ENCODE measurements at places on chromosomes 7 and 10.
A peak's percentile ranks its signal among the peaks of the same experiment; 100 is the strongest.

DNA sequence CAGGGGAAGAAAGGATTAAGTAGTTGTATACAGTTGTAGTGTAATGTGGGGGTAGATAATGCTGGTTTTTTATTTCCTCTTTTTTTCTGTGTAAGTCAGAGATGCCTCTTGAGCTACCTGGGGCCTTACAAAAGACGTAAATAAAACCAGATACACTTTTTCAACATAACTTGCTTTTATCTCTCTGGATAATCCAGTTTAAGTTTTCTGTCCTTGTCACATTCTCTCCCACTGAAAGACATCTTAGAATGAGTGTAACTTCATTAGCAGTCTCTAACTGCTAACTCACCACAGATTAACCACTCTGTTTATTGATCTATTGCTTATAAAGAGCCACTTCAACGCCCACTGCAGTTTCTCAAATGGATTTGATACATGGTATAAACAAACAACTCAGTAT is 64.1 kb upstream of the LRRN3 start:
- no peak for ATAC-seq

- ATAC-seq = no peak
These were observed 42.0 kb downstream of the PRPS1L1 start for GRCh38 chr7:17985473-17986239.

GRCh38 chr7:55526329-55526728 is 46.0 kb downstream of the VOPP1 start:
- no peak for ATAC-seq

DNA sequence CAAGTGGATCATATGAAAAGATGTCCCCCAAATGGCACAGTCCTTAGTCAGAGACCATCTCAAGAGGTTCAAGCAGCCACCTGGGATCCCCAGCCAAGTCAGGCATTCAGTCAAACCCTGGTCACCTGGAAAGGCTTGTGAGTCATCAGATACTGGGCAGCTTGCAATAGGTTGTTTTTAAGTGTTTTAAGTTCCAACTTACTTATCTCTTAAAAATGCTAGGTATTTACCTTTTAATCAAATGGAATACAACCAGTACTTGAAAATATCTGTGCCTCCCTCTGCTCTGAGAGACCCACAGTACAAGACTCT is 262.2 kb downstream of the WDR11 start:
- no peak for ATAC-seq

- ATAC-seq = peak; percentile 98
These were observed 75.7 kb upstream of the CCDC71L start for GRCh38 chr7:106736508-106737201.

GRCh38 chr7:138890499-138891445 is 90.4 kb downstream of the KIAA1549 start:
- peak; percentile 91 for ATAC-seq

DNA sequence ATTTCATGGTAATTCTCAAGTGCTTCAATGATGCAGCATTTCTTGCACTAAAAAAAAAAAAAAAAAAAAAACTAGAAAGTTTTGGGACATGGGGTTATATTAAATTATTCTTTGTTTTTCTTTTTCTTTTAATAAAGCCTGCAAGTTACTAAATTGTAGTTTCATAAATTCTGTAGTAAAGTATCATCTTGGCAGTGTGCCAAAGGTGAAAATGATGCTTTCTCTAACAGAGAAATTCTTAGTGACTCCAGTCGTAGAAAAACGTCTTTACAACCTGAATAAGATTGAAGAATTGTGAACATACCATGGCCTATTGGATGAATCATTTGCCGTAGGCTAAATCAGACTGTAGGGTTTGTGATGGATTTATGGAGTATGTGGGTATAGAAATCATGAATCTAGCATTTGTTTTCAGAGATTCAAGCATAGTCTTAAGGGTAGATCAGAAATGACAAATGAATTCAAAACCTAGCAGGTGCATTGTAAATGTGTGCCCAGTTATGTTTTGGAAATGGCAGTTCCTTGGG is 27.1 kb downstream of the RBM17 start:
- ATAC-seq = no peak

GRCh38 chr10:12501841-12502525 is 152.6 kb downstream of the CAMK1D start:
- peak; percentile 26 for ATAC-seq

GRCh38 chr10:3468919-3469638 is 296.5 kb upstream of the PITRM1 start:
- ATAC-seq = peak; percentile 73

DNA sequence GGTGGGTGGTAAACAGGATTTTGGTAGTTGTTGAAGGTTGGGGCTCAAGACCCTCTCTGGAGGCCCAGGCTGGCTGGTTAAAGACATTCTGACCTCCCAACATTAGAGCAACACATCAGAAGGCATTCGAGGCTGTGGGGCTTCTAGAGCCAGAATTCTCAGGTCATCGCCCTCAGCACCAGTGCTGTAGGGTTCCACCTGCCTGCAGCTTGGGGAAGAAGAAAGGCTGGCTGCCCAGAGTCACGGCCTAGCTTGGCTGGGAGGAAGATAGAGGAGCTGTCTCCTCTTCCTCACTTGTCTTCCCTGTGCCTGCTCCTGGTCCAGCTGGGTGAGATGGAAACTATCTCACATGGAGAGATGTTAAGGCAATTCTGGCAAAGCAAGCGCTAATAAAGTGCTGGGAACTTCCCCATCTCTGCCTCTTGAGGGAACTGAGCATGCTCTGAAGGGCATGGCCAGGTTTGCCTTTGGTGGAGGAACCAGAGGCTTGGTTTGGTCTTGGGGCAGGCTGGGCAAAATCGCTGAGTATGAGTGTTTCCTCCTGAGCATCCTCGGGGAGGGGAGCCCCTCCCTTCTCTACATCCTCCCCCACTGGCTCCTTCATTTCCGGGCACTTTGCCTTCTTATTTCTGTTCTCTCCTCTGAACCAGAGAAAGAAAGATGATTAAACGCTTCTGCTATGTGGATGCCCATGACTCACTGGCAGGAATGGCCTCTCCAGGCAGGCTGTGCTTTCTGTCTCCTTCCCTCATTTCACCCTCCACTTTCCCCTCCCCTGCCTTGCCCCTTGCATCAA is 509.0 kb upstream of the PODXL start:
- ATAC-seq = peak; percentile 95

DNA sequence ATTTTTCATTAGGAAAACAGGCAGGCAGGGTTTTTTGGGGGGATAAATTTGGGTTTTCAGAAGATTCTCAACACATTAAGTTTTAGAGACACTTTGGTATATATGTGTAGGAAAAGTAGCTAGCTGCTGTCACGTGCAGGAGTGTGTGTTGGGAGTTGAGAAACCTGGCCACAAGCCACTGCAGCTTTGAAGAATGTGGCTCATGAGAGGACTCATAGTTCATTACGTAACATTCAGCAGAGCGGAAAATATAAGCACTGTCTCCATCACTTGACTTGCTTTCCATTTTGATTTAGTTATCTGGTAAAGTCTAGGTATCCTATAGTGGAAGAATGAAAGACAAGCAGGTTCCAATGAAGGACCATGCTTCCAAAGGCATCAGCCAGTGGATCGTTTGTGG is 31.2 kb downstream of the SMNDC1 start:
- no peak for ATAC-seq

- ATAC-seq = no peak
These were observed 272.9 kb downstream of the GALNT17 start for GRCh38 chr7:71404726-71405345.

GRCh38 chr10:60739558-60739957 is 38.7 kb upstream of the CDK1 start:
- no peak for ATAC-seq

GRCh38 chr7:821688-822087 is 10.6 kb upstream of the SUN1 start:
- ATAC-seq = no peak

DNA sequence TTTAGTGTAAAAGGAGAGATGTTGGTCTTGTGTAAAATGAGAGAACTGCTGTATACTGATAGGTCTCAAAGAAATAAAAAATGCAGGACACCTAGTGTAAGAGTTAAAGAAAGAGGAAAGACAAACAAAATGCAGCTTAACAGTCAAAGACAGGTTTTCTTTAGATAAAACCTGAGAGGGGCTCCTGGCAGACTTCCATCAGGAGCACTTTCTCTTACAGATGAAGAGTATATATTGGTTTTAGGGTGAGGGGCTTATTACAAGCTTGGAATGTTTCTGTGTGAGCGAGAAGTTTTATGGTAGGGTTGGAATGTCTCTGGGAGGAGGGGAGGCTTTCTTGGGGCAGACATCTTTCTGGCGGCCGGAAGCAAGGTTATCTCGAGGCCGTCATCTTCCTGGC is 16.2 kb downstream of the ACBD7 start:
- ATAC-seq = no peak

DNA sequence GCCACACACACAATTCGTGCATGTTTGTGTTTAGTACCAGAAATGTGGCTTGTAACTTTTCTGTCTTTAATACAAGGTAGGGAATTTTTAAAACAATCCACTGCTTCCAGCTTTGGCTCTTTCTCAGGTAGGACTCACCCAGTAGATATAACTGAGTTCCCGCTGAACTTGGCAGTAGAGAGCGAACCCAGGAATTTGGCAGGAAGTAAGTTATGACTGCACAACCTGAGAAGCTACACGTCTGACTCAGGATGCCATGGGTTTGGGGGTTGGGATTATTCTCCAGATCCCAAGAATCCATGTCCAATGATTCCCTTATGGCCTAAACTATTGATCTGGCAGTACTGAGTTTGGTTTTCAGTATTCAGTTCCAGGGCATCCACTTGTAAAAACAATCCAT is 499.7 kb downstream of the CALN1 start:
- ATAC-seq = no peak

- ATAC-seq = no peak
These were observed 168.8 kb downstream of the C1GALT1 start for GRCh38 chr7:7351156-7351555.

- no peak for ATAC-seq
These were observed 100.3 kb downstream of the PAXIP1 start for GRCh38 chr7:154902600-154903082.

GRCh38 chr7:157517782-157518513 is 181.1 kb downstream of the DNAJB6 start:
- no peak for ATAC-seq

DNA sequence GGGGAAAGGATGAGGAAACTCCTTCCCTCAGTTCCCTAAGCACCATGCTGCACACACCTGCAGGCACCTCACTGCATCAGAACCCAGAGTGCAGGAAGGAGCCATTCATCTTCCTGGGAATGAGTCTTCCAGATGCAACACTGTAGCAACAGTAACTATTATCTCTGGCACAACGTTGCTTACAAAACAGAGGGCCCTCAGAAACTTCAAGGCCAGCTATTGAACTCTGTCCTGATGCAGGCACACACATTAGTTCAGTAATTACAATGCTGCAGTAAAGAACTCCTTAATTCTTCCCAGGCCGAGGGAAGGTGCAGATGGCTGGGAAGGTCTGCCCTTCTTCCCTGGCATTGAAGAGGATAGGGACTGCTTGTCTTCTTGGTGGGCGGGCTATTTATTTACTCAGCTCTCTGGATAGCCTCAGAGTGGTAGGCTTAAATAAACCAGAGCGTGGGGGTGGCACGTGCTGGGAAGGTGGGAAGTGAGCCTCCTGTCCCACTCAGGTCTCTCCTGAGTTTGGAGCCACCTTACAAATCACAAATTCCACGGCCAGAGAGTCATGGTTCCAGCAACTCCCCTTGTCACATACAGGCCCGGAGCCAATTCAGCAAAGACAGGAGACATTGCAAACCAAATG is 125.1 kb upstream of the JCAD start:
- no peak for ATAC-seq

DNA sequence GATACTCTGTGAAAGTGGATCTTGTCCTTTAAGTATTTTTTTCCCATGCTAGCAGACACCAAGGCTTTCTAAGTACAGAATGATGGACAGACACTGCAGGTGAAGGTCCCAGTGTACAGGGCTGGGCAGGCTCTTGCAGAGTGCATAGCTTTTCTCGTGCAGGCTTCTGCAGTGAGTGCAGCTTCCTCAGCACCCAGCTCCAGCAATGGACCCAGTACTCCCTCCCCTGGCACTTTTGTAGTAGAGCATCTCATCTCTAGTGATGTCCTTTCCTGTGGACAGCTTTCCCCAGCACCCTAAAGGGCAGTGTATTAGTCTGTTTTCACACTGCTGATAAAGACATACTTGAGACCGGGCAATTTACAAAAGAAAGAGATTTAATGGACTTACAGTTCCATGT is 104.3 kb downstream of the CUL2 start:
- ATAC-seq = peak; percentile 60

GRCh38 chr10:10869592-10869991 is 148.1 kb upstream of the CELF2 start:
- ATAC-seq = no peak

DNA sequence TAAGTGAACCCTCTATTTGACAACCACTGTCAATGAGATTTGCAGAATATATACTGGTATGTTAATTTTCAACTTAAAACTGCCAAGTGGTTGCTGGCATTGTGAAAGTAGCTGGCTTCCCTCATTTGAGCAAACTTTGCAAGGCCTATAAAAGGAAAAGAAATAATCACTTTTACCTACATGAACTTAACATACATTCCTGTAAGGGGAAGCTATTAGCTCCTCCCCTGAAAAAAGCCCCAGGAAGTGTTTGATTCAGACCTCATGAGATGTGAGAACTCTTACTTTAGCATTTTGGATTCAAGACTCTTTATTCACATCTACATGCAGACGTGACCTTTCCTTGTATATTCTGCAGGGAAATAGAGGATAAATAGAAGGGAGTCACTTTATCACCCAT is 175.6 kb downstream of the OTUD1 start:
- no peak for ATAC-seq

DNA sequence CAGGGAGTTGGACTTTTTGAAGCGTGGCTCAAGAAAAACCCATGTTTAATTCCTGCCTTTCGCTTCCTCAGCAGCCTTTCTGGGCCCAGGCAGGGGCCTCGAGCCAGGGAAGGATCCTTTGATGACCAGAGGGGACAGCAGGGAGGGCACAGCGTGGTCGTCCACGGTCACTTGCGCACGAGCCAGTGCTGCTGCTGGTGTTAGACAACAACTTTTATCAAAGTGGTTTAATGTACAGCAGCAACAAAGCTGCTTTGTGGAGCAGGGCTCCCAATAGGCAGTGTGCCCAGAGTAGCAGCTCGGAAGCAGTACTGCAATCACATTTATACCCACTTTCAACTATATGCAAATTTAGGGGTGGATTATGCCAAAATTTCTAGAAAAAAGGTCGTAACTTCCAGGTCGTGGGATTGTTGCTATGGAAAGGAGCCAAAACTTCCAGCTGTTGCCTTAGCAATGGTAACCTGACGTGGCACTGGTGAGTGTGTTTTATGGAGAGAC is 6.1 kb downstream of the GIMAP1 start:
- ATAC-seq = no peak

DNA sequence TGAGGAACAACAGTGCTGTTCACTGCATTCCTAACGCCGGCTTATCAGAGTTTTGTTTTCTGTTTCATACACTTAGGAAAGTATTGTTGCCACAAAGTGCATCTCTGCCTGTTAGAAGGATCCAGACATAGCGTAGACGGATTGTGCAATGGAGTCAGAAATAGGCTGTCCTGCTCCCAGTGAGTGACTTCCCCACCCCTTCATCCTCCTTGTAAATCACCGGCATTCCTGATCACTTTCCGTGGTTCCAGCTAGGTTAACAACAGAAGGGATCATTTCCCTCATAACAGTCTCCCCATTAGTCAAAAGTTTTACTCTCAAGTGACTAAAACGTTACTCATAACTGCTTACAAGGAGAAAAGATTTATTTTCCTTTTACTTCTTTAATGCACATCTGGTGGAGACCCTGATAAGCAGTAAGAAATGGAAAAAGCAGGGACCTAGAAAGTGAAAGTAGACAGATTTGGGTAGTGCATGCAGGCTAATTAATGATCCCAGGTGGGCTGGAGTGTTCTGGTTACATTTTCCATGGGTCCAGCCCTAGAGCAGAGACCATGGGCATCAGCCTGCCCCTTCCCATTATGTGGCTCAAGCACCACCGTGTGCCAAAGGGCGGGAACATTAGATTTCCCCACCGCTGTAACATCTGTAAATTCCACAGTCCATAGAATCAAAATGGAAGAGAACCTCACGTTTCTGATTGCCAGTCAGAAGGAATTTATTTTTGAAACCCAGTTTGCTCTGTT is 395.1 kb upstream of the GALNT17 start:
- peak; percentile 73 for ATAC-seq
